CD4-positive, alpha-beta T cell treated with Interleukin-10 for 1 hour (primary cell): ENCODE measurements at places on chromosomes 3 and 15.
A peak's percentile ranks its signal among the peaks of the same experiment; 100 is the strongest.

GRCh38 chr3:101261506-101261905, 58.9 kb downstream of the IMPG2 start:
- no peak for DNase-seq

DNA sequence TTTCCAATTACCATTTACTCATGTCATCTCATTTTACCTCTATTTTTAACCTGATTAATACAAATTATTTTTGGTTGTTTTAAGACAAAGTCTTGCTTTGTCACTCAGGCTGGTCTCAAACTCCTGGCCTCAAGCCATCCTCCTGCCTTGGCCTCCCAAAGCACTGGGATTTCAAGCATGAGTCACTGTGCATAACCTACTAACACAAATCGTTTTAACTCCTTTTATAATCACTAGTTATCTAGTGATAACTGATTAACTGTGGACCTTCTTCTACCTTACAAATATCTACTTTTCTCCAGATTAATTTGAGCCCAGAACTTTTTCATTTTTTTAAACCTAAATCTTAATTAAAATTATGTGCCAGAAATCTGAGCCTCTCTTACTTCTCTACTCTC, 4.6 kb downstream of the ATP13A3 start:
- DNase-seq = no peak

DNA sequence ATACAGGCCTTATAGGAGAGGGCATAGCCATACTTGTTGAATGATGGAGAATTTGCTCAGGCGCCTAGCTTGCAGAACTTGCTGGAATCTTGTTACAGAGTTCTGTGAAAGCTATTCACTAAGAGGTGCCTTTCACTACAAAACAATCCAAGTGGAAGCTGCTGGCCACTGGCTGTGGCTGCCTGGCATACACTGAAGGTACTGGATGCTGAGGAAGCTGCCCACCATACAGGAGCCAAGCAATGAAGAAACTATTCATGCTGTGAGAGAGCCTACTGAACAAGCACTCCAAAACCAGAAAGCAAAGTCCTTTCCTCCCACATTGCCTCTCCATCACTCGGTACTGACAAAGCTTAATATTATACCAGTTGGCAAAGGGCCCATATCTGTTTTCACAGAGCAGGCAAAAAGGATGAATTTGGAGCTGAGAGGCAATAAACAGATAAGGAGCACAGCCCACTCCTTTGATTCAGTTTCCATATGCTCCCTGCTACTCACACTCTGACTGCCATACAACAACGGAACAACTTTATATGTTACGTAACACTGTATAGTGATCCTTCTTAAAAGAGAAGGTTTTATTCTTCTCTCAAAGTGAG, 192.6 kb upstream of the ALCAM start:
- DNase-seq = no peak

GRCh38 chr15:86916671-86917360, 837.1 kb downstream of the AGBL1 start:
- DNase-seq = no peak

GRCh38 chr15:98390946-98391530, 257.3 kb upstream of the IGF1R start:
- DNase-seq = no peak

DNA sequence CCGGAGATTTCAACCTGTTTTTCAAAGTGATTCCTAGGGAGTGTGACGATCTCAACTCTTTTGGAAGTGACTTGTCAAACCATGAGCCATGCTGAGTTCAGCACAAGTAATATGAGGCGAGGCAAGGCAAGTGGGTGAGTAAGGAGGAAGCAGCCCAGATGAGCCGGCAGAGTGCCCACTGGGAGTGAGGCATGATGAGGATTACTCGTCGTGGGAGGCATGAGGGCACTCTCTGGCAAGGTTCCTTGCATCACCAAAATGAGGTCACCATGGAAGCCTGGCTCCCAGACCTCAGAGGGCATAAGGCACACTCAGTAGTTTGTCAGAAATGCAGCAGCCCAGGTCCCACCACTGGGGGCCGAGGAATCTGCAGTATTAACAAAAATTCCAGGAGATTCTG, 636.1 kb downstream of the MAGI1 start:
- no peak for DNase-seq

DNA sequence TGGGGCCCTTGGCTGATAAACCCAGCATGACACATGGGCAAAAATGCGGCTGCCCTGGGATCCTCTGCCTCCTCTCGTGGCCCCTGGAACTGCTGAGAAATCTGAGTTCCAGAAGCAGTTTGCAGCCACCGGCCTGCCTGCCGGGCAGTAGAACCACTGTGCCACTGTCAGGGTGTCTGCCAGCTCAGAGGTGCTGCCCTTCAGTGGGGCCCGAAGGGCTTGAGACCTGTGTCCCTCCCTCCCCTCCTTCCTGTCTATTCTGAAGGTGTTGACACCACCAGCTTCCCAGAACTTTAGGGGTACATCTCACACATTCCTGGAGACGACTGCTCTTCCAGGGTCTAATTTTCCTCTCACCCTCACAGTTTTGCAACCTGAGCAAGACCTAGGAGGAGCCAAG, 88.2 kb upstream of the POMGNT2 start:
- DNase-seq = no peak

- no peak for DNase-seq
Measured at GRCh38 chr15:63395730-63396151, 14.1 kb upstream of the CA12 start.

- DNase-seq = peak; percentile 59
Measured at GRCh38 chr3:50675179-50676030, 678 bp downstream of the DOCK3 start.

- no peak for DNase-seq
Measured at GRCh38 chr15:95394186-95395067, 936.1 kb upstream of the NR2F2 start.

DNA sequence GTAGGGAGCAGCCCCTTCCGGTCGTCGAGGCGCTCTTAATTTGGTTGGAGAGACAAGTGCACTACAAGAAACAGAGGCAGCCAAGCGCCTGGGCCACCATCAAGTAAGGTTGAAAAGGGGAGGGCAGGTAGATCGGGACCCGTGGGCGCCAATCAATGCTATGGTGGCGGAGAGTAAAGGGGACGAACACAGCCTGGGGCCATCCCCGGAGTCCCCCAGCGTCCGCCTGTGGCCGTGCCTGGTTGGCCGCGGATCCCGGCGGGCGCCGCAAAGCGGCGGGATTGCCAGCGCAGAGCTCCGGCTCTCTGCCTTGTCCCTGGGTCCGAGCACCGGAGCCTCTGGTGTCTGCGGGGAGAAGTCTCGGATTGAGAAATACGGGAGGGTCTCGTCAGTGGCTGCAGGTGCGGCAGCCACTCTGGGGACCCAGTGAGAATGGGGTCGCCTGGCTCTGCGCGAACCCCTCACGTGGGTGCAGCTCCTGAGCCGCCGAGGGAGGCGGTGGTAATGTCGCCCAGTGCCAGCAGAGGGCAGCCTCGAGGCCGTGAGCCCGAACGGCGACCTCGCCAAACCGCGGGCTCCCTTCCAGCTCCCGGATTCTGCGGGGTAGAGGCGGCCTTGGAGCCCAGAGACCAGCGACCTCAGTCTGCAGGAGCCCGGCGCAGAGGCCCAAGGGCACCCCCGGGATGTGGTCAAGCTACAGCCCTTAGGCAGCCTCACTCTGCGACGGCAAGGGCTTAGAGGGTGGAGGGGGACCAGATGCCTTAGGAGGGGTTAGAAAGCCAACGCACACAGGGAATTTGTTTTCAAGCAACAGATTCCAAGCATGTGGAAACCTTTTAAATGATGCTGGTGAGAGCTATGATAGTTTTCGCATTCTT, 10.8 kb downstream of the FOXL2 start:
- DNase-seq = peak; percentile 70

DNA sequence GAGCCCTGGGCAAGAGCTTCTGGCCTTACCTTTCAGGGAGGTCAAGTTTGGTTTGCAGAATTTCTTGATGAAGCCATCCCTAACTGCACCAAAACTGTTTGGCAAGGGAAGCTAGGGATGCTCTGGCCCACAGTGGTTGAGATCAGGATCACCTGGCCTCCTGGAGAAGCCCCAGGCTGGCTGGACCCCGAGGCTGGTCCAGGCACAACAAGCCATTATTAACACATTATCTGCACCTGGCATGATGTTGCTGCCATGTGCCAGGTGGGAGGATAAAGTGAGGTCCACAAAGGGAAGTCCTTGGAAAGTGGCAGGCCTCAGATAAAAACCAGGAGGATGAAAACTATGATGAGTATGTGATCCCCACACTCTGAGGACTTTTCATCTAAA, 35.9 kb upstream of the DUSP7 start:
- DNase-seq = no peak

DNA sequence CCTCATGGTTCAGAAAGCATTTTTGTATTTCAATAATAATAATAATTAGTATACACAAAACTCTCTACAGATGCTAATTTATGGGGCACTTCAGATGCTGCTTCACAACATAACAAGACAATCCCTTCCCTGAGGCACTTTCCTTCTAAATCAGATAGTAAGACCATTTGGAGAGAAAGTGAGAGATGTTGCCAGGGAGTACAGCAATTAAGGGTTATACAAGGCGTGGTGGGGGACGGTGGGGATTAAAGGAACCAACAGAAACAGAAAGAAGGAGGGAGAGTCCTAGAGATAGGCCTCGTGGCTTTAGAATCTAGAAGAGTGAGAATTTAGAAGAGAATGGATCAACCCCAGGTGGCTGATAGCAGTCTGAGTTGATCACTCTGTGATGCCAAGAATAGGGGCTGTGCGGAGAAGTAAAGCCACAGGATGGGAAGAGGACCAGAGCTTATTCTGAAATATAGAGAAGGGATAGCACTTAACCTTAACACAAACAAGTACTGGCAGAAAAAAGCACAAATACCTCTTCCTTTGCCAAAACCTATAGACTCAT, 76.9 kb downstream of the ETFA start:
- no peak for DNase-seq

DNA sequence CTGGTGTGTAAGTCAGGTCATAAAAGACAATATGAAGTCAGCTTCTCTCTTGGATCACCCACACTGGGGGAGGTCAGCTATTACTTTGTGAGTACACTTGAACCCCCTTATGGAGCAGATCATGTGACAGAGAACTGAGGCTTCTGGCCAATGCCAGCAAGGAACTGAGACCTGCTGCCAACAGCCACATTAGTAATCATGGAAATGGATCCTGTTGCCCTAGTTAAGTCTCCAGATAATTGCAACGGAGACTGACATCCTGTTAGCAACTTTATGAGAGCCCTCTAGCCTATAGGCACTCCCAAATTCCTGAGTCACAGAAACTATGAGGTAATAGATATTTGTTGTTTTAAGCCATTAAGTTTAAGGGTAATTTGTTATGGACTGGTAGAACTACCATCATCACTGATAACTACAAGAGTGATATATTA, 110.4 kb upstream of the GMNC start:
- no peak for DNase-seq

DNA sequence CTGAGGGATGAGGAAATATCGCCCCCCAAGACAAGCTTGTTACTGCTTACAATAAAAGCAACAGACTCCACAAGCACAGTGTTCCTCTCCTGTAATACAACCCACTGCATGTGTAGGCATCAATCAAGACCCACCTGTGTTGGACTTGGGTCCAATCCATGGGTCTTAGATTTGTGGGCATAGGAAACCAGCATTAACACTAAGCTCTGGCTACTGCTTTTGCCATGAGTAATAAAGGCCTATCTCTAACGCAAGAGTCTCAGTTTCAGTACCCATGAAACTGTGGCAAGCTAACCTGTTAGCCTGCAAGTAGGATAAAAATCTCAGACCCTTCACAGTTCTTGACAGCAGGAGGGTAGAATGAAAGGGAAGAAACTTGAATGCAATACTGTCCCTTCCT, 5.2 kb upstream of the EIF1B start:
- no peak for DNase-seq

GRCh38 chr15:63476229-63476632, 28.2 kb upstream of the USP3 start:
- DNase-seq = no peak

GRCh38 chr3:38127611-38128302, 9.2 kb downstream of the ACAA1 start:
- no peak for DNase-seq

GRCh38 chr3:31668242-31668641, 135.5 kb downstream of the STT3B start:
- DNase-seq = no peak

DNA sequence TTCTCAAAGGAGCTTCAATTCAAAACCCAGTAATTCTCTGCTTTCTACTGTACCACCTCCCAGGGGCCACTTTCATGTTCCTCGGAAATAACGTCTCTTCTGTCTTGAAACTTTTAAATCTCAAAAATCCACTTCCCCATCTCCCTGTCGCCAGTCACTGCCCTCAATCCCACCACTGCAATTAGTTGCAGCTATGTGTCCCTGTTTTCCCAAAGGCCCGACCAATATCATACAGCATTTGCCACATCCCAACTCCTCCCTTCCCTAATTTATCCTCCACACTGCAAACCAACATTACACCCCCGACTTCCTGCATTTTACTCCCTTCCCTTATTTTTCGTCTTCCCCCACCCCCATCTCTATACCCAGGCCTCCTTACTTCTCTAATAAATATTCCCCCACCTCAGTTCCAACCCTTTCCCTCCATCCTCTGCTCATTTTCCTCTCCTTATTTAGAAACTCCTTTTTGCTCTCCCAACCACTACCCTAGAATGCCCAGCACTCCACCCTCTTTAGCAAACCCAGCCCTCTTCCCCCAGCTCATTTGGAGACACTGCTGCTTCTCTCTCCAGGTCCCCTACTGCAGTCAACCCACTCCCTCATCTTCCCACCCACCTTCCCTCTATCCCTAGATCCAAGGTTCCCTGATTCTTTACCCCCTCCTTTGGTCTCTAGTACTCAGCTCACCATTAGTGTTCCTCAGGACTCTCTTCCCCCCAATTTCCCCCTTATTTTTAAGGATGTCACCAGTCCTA, 1.1 kb downstream of the NPTN start:
- peak; percentile 9 for DNase-seq

GRCh38 chr15:90955624-90956273, 1.1 kb downstream of the RCCD1 start:
- DNase-seq = no peak

GRCh38 chr3:42264399-42265058, 1.5 kb downstream of the CCK start:
- no peak for DNase-seq

DNA sequence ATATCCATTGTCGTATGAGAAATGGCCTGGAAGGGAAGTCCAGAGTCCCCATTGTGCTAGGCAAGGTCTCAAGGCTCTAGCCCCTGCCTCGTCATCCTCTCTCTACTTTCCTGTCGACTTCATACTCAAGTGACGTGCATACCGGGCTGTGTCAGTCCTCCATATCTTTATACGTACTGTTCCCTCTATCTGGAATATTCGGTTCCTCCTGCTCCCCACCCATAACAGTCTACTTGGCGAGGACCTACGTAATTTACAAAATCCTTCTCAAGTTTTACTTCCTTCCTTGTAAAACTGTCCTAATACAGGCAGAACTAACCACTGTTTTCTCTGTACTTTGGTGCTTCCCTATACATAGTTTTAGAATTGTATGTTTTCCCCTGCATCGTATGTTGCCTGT, 2.2 kb upstream of the ALPK3 start:
- no peak for DNase-seq

DNA sequence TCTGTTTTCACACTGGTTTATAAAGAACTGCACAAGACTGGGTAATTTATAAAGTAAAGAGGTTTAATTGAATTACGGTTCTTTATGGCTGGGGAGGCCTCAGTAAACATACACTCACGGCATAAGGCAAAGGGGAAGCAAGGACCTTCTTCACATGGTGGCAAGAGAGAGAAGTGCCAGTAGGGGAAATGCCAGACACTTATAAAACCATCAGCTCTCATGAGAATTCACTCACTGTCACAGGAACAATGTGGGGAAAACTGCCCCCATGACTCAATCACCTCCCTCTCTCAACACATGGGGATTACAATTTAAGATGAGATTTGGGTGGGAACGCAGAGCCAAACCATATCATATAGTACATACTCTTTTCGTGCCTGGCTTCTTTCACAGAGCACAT, 42.4 kb downstream of the MAP2K1 start:
- DNase-seq = no peak
